Karpas-422 (cell line): ENCODE measurements at places on chromosomes 11 and 22.

GRCh38 chr11:2664791-2665525 lies 34.8 kb downstream of the KCNQ1OT1 start:
- H3K4me1 ChIP-seq = no peaks in the 10 kb centered on the region
- no peak overlapping the region for H3K27ac ChIP-seq
- DNase-seq = no peak

GRCh38 chr11:18778468-18778867 lies 13.1 kb downstream of the PTPN5 start:
- H3K36me3 ChIP-seq = no peaks in the 10 kb centered on the region
- no peak for DNase-seq
- no peak overlapping the region for H3K27ac ChIP-seq
- H3K27me3 ChIP-seq = no peaks in the 10 kb centered on the region

DNA sequence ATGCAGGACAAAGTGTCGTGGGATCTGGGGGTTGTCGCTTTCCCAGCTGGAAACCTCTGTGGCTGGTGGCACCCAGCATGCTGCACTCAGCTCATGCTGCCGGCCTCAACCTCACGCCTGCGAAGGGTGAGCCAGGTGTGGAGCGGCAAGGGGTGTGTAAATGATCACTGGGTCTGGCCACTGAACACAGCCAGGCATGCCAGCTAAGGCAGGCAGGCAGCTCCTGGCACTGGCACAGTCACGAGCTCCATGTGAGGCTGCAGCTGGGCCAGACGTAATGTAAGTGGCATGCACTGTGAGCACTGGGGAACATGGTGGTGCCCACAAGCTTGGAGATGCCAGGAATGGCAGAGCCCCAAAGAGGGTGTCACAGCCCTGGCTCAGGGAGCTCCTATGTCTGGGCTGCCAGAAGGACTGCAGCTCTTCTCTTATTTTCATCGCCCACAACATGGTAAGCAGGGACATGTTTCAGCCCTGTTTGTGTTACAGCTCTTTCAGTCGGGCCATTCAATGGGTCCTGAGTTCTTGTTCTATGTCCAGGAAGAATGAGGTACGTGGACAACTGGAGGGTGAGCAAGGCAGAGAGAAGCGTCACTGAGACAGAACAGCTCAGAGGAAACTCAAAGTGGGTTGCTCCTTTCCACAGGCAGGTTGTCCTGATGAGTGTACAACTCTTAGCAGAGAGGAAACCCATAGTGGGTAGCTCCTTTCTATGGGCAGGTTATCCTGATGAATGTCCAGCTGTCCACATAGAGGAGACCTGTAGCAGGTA lies 403.8 kb downstream of the CNTN5 start:
- no peaks in the 10 kb centered on the region for H3K36me3 ChIP-seq
- no peaks in the 10 kb centered on the region for H3K4me1 ChIP-seq
- no peak overlapping the region for H3K4me3 ChIP-seq
- no peak overlapping the region for H3K27ac ChIP-seq

DNA sequence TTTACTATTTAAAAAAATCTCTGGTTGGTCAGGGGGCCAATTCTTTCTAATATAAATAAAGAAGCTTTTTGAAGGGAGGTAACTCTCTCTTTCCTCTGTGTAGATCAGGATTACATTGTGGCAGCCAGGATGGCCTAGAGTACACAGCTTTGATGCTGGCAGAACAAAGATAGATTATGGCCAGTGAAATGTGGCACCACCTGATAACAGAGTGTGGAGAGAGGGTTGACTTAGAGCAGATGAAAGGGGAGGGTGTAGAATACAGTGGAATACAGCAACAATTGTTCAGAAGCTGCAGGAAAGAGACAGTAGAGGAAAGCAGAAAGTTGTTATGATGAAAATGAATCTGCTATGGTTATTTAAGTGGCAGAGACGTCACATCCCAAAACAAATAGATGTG lies 99.0 kb downstream of the FAR1 start:
- no peaks in the 10 kb centered on the region for H3K36me3 ChIP-seq
- no peaks in the 10 kb centered on the region for H3K27me3 ChIP-seq
- no peak for DNase-seq
- no peak overlapping the region for H3K4me3 ChIP-seq
- no peaks in the 10 kb centered on the region for H3K4me1 ChIP-seq
- no peak overlapping the region for H3K27ac ChIP-seq

- H3K4me1 ChIP-seq = peaks cover 37% of the 10 kb centered on the region
- H3K27ac ChIP-seq = no peak overlapping the region
- no peaks in the 10 kb centered on the region for H3K27me3 ChIP-seq
- no peak overlapping the region for H3K4me3 ChIP-seq
These were observed 6.1 kb downstream of the SMIM45 start for GRCh38 chr22:41957941-41958556.

DNA sequence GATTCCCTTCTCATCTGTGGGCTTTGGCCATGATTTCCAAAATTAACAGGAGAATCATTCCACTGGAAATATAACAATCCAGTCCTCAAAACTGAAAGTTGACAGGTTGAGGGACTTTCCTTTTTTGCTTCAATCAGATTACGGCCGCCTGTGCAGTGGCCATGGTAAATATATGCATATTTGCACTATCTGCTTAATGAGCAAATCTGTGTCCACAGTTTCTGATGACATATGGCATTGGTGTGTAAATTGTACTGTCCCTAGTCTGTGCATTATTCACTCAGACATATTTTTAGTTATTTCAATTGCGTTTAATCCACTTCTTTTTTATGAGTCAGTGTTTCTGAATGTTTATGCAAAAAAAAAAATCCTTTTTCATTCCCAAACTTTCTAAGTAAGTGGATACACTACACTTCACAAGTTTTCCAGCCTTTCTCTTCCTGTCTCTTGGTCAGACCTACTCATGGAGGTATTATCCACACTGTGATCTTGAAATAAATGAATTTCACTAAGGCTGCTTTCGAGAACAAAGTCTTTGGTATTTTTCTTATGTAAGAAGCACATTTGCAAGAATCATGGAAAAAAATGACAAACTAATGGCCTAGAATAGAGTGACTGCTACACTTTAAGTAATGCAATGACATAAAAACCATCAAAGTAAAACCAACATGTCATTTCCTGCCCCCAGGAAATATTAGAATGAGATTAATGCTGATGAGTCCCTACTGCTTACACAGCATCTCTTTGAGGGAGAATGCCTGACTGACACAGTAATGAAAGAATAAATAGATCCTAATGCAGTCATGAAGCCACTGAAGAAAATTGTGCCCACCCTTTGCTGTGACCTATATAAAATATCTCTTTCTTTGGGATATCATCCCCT lies 76.4 kb upstream of the MTNR1B start:
- no peaks in the 10 kb centered on the region for H3K36me3 ChIP-seq
- H3K27ac ChIP-seq = no peak overlapping the region
- no peak for DNase-seq
- H3K4me3 ChIP-seq = no peak overlapping the region
- no peaks in the 10 kb centered on the region for H3K27me3 ChIP-seq
- no peaks in the 10 kb centered on the region for H3K4me1 ChIP-seq

DNA sequence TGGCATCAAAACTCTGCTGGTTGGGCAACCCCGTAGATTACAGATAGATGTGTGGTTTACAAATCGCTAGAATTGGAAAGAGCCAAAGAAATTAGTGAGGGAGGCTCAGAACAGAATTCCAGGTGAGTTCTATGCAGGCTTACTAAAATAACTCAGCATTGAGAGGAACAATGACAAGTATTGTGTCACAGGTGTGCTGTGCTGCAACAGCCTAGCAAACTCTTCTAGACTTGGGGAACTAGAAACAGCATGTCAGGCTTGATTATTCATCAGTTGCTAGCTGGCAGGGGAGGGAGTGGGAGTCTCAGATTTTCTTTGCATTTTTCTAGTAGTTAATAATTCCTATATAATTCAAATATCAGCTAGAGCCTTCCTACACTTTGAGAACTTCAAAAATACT lies 26.3 kb upstream of the RASD2 start:
- no peaks in the 10 kb centered on the region for H3K36me3 ChIP-seq
- no peaks in the 10 kb centered on the region for H3K4me1 ChIP-seq
- no peak for DNase-seq

GRCh38 chr11:62602141-62603071 lies 741 bp upstream of the MTA2 start:
- H3K27me3 ChIP-seq = no peaks in the 10 kb centered on the region

- no peaks in the 10 kb centered on the region for H3K27me3 ChIP-seq
- H3K4me3 ChIP-seq = no peak overlapping the region
- no peaks in the 10 kb centered on the region for H3K36me3 ChIP-seq
- H3K4me1 ChIP-seq = no peaks in the 10 kb centered on the region
These were observed 62.4 kb downstream of the DSCAML1 start for GRCh38 chr11:117734601-117735024.

DNA sequence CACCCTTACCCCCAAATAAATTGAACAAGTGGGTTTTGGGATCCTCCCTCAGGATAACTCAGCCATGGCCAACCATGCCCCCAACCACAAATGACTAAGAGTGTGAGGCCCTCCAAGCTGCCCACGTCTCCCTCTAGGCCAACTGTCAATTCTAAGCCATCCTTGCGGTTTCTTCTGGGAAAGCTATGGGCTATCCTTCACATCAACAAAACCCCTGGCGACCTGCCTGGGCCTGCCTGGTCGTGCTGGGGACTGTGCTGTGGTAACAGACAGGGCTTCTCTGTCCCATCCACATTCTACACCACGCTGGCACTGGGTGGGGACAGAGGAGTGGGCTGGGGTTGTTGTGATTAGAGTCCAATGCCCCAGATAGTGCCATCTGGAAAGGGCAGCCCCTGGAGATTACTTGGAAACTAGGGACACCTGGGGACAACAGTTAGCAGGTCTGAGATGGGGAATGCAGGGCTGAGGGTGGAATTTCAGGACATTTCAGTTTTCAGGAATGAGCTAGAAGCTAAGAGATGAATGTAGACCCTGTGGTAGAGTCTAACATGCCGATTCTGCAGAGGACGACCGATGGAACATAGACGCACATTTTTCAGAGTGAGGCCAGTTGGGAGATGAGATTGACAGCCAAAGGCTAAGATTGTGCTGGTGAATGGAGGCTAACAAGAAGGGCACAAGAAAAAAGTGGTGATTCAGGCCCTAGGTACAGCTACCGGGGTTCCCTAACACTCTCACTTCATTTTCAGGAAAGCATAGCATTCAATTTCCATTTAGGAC lies 131.9 kb downstream of the RASSF10 start:
- no peak overlapping the region for H3K4me3 ChIP-seq
- no peaks in the 10 kb centered on the region for H3K36me3 ChIP-seq
- DNase-seq = no peak
- H3K4me1 ChIP-seq = no peaks in the 10 kb centered on the region
- no peak overlapping the region for H3K27ac ChIP-seq

- H3K36me3 ChIP-seq = no peaks in the 10 kb centered on the region
- H3K4me1 ChIP-seq = peaks cover 26% of the 10 kb centered on the region
- no peaks in the 10 kb centered on the region for H3K27me3 ChIP-seq
These were observed 44.1 kb upstream of the TP53I11 start for GRCh38 chr11:44994753-44995152.

GRCh38 chr11:73201888-73202780 lies 15.9 kb upstream of the P2RY2 start:
- H3K27ac ChIP-seq = no peak overlapping the region
- H3K27me3 ChIP-seq = no peaks in the 10 kb centered on the region
- no peaks in the 10 kb centered on the region for H3K36me3 ChIP-seq
- H3K4me3 ChIP-seq = no peak overlapping the region
- no peaks in the 10 kb centered on the region for H3K4me1 ChIP-seq

DNA sequence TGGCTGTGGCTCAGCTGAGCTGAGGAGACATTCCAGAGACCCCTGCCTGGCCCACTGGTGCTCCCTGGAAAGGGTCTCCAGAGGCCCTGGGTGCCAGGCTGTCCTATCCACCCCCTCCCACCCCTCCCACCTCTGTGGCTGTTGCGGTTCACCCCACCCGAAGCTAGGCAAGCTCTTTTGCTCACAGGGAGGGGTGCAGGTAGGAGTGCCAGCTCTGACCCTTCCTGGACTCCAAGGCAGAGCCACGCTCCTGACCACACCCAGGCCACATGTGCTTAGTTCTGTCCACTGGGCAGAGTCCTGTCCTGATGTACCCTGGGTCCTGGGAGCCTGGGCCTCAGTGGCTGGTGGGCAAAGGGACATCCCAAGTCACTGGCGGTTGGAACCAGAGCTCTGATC lies 16.4 kb downstream of the IL17REL start:
- no peaks in the 10 kb centered on the region for H3K27me3 ChIP-seq
- DNase-seq = no peak
- H3K27ac ChIP-seq = no peak overlapping the region

GRCh38 chr22:49786976-49787706 lies 40.5 kb downstream of the BRD1 start:
- no peak overlapping the region for H3K4me3 ChIP-seq
- no peaks in the 10 kb centered on the region for H3K4me1 ChIP-seq
- H3K27me3 ChIP-seq = no peaks in the 10 kb centered on the region
- DNase-seq = no peak
- peaks cover 11% of the 10 kb centered on the region; the same call in 1 of the 2 replicates for H3K36me3 ChIP-seq

DNA sequence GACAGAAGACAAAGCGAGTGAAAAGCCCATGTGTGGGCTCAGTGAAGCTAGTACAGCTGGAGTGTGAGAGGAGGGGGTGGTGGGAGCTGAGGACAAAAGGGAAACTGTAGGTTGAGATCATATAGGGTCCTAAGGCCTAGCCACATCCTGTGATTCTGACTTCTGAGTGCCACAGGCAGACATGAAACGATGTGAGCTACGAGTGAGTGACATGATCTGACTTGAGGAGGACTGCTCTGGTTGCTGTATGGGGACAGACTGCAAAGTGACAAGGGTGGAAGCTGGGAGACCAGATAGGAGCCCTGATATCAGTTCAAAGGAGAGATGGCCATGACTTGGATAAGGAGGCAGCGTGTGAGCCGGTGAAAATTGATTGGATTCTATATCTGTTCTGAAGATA lies 85.4 kb downstream of the MICAL2 start:
- no peak overlapping the region for H3K4me3 ChIP-seq
- no peak overlapping the region for H3K27ac ChIP-seq
- H3K27me3 ChIP-seq = no peaks in the 10 kb centered on the region
- no peak for DNase-seq

GRCh38 chr11:128840783-128841182 lies 26.3 kb downstream of the KCNJ1 start:
- no peak for DNase-seq
- H3K36me3 ChIP-seq = no peaks in the 10 kb centered on the region
- H3K27ac ChIP-seq = no peak overlapping the region
- no peaks in the 10 kb centered on the region for H3K4me1 ChIP-seq
- no peak overlapping the region for H3K4me3 ChIP-seq

- peak; percentile 47 for DNase-seq
- no peaks in the 10 kb centered on the region for H3K4me1 ChIP-seq
- H3K27ac ChIP-seq = no peak overlapping the region
- no peak overlapping the region for H3K4me3 ChIP-seq
These were observed 27.0 kb upstream of the MICAL2 start for GRCh38 chr11:12083380-12083779.
